ENCODE measurements at places on chromosomes 2 and 18.
A peak's percentile ranks its signal among the peaks of the same experiment; 100 is the strongest.

- no peak for DNase-seq
Measured at GRCh38 chr2:163729636-163730273, 6.1 kb downstream of the FIGN start.

DNA sequence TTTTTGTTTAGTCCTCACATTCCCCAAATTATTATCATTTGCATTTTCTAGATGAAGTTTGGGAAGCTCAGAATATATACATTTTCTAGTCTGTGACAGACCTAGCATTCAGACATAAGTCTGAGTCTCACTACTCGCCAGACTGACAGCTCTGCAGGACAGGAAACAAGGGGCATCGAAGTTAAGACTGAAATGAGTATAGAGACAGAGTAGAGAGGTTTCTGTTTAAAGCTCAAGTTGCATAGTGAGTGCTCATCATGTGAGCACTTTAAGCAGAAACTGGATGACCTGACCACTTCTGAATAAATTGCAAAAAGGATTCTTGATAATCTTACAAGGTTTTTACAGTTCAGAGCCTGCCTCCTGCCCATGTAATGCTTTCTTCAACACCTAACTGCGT is 1.1 kb downstream of the HADHB start:
- peak; percentile 32 for DNase-seq

DNA sequence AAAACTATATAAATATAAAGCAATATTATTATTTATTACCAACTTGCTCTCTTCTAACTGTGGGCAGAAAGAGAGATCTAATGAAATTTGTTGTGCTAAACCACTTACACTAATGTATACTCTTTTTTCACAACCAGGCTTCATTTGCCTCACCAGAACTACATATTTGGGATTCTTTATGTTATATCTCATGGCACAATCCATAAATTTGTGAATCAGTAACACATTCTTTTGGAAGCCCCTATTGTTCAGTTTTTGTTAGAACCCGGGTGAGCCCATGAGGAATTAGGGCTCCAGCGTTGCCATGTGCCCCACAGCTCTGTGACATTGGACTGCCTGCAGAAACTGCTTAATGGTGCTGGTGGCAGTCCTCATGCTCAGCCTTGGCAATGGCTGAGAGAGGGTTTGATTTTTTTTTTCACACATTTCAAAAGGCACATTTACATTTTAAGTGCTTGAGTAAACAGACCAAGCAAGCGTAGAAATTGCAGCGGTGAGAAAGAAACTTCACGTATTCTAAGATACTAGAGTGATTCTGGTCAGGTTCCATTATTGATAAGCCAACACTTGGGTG is 15.3 kb downstream of the VIT start:
- DNase-seq: peak; percentile 52

GRCh38 chr2:234435836-234436481 is 60.9 kb downstream of the ARL4C start:
- DNase-seq: no peak
